Brain (organoid and tissue), 16 donors: ENCODE measurements at places on chromosomes 3 and 15. TPM values are rescaled to one million over a fixed set of nuclear protein-coding genes. Genes with fewer than 3 reads are reported as not detected.

Gene SLC24A5
- not detected for polyA plus RNA-seq

- DNase-seq: no peak
Observed at GRCh38 chr3:189981668-189982067, 139.0 kb downstream of the P3H2 start.

DNA sequence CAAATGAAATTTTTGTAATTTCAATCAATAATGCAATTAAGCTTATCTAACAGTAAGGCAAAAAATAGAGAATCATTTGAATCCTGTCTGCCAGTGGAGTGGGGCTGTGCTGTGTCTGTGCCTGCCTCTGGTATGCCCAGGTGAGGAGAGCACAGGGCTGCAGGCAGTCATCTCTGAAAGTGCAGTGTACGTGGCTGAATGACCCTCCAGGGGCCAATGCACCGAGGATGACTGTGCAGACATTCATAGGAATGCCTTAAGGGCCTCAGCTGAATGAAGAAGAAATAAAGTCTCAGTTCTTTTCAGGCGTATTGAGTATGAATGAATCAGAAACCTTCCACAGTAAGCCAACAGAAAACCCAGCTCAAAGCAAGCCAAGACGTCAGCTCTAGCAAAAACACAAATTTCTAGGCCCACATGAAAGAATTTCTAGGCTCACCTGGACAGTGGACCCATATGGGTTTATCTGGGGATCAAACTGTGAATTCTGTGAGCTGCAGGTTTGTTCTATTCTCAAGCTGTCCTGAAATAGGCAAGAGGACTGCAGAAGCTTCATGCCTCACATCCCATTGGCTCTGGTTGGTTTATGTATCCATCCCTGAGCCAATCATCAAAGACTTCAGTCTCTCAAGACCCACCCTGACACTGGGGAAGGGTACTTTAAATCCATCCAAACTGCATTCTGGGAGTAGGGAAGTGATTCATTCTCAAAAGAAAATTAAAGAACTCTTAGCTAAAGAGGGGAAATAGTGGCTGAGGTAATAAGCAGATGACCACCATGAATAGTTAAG, 123.4 kb downstream of the SSR3 start:
- no peak for DNase-seq

DNA sequence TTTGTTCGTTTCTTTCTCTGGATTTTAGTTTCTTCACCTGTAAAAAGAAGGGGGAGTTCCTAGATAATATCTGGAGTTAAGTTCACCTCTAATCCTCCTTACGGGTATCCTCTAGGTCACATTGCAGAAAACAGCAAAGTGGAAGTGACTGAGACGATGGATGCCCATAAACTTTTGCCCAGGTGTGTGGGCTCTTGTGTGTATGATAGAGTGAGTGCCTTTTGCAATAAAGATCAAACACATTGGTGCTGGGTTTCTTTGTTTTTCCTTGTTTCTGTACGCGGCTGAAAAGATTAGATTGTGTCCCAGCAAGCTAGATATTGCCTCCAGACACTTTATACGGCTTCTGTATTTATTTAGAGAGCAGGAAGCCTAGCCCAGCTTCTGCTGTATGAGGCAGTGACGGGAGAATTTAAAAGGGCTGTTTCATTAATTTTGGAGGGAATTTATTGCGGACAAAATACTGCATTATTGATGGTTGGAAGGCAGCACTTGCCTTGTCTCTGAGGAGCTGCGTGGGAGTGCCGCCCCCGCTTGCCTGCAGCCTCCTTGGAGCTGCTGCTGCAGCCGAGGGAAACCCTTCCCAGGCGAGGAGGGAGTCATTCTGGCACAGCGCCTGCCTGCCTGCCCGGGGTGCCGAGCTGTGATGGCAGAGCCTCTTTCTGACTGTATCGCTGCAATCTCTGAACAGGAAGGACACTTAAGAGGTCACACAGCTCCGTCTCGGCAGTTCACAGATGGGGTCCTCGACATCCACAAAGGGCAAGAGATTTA, 38.5 kb downstream of the PYDC2 start:
- peak; percentile 54 for DNase-seq

DNA sequence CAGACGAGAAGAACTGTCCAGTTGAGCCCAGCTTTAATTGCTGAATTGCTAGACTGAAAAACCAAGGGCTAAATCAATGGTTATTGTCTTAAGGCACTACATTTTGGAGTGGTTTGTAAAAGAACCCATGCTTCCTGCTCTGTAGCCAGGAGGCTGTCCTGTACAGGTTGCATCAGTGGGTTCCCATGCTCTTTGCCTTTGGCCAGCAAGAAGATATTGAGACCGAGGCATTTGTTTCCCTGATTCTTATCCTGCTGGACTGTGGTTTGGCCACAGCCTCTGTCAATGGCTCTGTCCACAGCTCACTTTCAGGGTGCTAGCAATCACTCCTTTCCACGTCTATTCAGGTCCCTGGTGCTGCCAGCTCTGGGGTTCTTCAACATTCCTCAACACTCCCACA, 89.6 kb downstream of the FAM43A start:
- no peak for DNase-seq

- DNase-seq: no peak
Observed at GRCh38 chr15:36191459-36191858, 388.0 kb upstream of the CDIN1 start.

DNA sequence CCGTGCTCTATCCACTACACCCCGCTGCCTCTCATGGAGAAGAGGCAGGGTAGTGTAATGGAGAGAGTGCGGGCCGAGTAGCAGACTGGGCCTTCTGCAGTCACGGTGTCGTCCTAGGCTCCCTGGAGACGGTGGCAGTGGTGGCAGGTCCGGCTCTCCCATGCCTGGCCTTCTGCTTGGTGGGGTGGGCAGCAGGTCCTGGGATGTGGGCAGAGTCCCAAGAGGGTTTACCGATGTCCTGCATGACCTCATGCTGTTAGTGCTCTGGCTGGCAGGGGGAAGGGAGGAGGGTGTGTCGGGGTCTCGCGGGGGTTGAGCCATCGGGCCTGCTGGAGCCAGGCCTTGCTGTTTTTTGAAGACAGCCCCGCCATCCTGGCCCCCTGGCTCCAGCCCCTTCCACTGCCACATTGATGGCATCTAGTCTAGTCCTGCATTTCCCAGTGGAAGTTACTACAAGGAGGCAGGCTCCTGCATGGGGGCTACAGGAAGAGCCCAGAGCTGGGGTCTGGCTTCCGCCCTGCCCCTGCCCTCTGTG, 73.6 kb upstream of the SEC13 start:
- no peak for DNase-seq

DNA sequence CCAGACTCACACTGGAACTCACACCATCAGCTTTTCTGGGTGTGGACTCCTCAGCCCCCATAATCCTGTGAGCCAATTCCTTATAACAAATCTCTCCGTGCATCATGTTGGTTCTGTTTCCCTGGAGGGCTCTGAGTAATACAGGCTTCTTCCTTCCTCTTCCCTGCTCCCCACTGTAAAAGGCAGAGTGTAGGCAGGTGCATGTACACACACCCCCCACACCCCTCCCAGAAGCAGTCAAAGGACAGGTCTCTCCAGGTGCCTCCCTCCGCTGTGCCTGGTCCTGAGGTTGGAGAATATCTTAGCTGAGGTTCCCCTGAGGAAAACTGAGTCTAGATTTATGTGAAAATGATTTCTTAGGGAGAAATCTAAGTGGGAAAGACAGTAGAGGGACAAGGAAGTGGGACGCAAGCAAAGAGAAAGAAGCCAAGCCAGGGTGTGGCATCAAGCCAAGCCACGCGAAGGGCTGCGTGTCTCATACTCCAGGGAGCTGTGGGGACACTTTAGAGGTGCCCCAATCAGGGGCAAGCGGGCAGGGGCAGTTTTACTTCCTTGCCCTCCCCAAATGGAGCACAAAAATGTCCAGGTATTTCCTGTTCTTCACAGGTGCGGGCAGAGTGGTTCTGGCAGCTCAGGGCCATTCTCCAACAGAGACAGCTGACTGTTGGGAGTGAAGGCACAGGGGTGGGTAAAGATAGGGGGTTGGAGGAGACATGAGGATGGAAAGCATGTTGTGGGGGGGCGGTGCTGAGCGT, 86.6 kb downstream of the HMG20A start:
- DNase-seq: no peak

- no peak for DNase-seq
Observed at GRCh38 chr15:27223179-27223578, 252.2 kb downstream of the GABRG3 start.

GRCh38 chr3:194275291-194275690, 75.8 kb downstream of the CPN2 start:
- no peak for DNase-seq
